ENCODE measurements at places on chromosomes 2 and 18.
A peak's percentile ranks its signal among the peaks of the same experiment; 100 is the strongest.

DNA sequence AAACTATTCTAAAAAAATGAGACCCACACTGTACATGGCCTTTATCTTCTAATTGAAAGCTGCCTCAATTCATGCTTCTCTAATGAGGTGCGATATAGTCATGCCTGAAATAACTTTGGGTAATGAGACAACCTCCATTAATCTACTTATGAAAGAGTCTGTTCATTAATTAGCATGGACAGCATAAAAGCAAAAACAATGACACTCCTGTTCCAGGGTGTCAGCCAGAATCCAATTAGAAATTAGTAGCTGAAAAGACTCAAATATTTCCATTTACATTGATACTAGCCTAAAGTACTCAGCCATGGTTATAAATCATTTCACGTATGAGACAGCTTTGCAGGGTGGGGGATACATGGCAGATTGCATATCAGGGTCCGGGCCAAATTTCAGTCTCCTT, 288.7 kb downstream of the AKAIN1 start:
- DNase-seq = no peak

DNA sequence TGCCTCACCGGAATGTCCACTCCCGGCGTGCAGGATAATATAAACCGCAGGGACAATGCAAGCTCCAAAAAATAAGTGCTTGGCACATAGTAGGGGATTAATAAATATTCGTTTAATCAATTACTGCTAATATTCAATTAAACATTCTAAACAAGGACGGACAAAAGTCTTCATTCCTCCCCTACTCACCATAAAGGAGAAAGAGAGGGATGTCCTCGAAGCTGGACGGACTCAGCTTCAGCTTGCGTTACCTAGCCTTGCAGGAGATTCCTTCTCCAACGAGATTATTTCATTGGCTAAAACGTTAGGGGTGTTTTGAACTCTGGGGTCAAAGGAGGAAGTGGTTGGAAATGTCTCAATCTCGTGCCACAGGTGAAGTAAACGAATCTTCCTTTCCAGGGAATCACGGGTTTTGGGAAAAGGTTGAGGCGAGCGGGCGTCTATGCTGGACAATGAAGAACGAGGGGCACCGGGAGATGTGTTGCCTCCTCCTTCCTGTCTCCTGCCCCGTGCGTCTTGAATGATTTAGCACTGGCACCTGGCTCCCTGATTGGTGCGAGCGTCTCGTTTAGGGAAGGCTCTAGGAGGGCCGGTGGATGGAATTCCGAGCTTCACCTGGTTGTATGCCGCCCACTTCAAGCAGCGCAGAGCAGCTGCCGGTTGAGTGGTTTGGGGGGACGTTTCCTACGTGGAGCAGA, 2.0 kb upstream of the GAD1 start:
- DNase-seq = no peak

- peak; percentile 20 for DNase-seq
These were observed 195.5 kb downstream of the TTC32 start for GRCh38 chr2:19706332-19706731.

DNA sequence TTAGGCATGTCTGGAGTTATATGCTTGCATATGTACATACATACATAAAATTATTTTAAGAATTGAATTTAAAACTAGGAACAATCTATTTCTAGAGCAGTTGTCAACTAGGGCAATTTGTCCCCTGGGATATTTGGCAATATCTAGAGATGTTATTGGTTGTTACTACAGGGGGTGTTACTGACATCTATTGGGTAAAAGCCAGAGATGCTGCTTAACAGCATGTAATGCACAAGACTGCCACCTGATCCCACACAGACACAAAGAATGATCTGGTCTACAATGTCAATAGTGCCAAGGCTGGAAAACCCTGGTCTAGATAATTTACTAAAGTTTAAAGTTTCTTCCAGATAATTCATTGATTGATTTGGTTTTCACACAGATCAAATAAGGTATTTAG, 185.3 kb downstream of the NYAP2 start:
- no peak for DNase-seq

- no peak for DNase-seq
These were observed 134.8 kb upstream of the NCK2 start for GRCh38 chr2:105609746-105610402.

DNA sequence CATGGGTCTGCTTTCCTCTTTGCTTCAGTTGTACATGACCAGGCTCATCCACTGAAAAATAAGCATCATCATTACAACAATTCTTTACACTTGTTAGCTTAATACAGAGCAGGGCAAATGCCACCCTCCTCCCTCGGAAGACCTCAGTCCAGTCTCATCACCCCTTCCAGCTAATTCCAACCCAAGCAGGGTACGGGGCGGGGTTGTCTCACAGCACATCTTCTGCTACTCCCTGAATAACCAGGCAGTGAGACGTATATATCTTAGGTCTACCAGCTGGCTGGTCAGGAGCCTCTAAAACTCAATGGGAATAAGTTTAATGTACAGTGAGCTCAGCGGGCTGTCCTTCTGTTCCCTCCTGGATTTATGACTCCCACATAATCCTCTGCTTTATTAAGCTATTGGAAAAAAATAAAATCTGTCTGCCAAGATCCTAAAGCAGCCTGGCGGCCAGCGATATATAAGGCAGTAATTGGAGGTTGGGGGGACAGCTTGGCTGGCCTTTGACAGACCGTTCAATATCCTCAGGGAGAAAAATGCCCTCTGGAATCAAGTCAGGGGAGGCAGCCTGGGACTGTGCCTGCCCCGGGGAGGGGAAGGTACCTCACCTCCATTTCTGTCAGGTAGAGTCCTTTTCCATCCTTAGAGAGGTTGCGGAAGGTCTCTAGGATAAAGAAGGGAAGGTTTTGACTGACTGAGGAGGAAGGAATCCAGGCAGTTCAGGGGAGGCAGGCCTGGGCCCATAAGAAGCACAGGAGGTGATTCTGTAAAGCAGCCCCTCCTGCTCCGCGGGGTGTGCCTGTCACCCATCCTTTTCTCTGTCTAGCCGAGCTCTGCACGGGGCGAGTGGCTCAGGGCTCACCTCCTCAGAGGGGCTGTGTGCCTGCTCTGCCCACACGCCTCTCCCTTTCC, 76.3 kb downstream of the CAPN13 start:
- DNase-seq = no peak

DNA sequence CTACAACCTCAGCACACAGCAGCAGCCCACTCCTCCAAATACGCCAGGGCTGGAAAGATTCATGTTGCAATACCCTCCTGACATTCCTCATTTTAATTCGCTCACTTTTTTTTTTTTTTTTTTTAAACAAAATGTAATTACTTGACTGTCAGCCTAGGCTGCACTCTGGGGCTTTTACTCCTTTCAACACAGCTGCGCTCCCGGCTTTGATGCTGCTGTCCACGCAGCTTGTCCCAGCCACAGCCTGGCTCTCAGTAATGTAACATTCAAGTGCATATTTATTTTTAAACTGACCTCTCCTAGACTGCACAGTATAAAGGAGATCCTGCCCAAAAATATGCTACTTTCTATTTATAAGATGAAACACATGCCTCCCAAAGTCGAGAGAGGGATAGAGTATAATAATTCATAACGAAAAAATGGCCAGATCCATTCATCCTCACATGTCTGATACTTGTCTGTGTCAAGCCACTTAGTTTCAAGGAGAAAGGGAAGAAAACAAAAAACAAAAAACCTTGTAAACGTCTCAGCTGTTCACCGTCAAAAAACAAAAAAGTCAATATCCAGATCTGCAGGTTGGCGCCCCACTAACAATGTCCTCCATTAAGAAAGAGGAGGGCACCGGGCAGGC, 949 bp downstream of the CDC42EP3 start:
- peak; percentile 50 for DNase-seq

DNA sequence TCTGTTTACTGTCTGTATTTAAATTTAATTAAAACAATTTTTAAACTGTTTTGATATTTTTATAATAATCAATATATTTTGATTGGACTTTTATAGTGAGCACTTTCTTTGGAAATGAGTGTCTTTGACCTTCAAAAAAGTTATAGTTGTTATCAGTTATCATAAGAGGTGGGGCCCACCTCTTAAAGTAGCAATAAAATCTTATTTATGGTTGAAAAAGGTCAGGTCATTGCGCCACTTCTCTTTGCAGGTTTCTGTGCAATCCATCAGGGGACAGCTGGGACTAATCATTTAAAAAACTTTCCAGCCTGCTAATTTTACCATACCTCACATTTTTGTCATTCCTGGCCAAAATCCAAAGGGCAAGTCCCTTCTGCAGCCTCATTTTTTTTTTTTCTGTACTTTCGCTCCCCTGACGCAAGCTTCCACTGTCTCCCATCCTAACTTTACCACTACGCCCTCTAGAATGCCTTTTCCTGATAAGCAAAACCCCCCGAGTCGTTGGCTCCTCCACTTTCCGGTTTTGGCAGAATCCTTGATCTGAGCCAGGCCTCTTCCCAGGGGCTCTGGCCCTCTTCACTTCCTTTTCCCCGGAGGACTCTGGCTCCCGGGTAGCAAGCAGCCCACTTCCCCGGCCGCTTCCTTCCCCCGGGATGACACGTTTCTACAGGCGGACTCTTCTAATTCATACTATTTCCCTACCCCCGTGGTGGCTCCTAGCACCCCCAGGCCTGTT, 1.1 kb upstream of the SEH1L start:
- peak; percentile 96 for DNase-seq

- peak; percentile 76 for DNase-seq
These were observed 64.4 kb downstream of the LCLAT1 start for GRCh38 chr2:30511122-30512083.

- peak; percentile 53 for DNase-seq
These were observed 403 bp downstream of the TMEM127 start for GRCh38 chr2:96265349-96265839.

GRCh38 chr18:47883771-47884413, 46.6 kb downstream of the SMAD2 start:
- DNase-seq = peak; percentile 77

GRCh38 chr18:55641486-55641885, 53.5 kb upstream of the TCF4 start:
- no peak for DNase-seq

- no peak for DNase-seq
These were observed 460.4 kb upstream of the ZNF804A start for GRCh38 chr2:184137955-184138354.

DNA sequence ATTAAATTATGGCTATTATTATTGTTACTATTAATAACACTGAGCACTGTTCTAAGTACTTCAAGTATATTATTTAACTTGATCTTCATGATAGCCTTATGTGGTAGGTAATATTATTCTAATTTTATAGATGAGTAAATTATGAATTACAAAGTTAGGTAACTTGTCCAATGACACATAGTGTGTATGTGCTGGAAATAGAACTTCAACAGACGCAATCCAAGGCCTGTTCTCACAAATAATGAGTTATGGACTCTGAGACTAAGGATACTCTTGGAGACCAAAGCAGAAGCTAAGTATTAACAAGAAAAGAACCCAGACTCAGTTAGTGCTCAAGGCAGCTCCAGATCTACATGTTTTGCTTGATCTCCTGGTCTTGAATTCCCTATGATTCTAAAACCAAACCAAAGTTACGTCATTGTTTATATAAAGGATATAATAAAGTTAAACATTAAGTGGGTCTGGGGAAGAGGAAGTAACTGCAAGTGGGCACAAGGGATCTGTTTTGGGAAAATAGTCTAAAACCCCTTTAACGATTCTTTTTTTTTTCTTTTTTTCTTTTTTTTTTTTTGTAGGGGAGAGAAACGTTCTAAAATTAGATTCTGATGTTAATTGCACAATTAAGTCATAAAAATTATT, 211.3 kb downstream of the ERBB4 start:
- DNase-seq = no peak

DNA sequence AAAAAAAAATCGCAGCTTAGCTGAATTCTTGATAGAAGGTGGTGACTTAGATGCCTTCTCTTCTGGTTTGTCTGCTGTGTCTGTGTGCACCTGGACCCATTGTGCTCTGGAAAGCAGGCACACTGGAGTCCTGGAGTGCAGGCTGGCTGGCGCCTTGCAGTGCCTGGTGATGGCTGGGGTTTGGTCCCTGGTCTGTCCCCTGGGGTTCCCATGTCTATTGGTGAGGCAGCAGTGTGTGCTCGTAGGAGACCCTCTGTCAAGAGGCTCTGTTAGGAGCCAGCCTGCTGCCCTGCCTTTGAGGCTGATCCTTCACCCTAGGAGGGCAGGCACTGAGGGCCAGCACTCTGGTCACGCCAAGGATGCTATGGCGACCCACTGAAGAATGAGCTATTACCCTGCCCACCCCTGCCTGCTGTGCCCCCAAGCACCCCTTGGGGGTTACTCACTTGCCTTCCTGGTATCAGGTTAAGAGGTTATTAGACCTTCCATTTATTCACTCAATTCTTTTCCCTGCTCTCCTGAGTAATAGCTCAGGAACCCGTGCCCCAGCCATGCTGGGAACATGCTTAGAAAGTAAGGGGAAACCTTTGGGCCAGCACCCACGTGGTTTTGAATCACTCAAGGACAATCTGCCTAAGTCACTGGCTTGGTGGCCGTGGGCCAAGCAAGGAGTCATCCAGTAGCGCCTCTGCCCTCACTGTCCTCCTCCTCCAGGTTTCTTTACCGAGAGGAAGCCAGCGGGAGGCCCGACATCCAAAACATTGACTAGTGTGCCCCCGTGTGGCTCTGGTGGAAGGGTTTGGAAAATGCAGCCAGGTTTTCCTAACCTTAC, 284.5 kb downstream of the PRKCE start:
- DNase-seq = peak; percentile 100

GRCh38 chr2:228987441-228988155, 283.5 kb downstream of the PID1 start:
- peak; percentile 32 for DNase-seq

GRCh38 chr2:84443477-84443876, 15.6 kb downstream of the SUCLG1 start:
- peak; percentile 19 for DNase-seq

GRCh38 chr2:31886700-31887099, 124.1 kb downstream of the MEMO1 start:
- peak; percentile 7 for DNase-seq

DNA sequence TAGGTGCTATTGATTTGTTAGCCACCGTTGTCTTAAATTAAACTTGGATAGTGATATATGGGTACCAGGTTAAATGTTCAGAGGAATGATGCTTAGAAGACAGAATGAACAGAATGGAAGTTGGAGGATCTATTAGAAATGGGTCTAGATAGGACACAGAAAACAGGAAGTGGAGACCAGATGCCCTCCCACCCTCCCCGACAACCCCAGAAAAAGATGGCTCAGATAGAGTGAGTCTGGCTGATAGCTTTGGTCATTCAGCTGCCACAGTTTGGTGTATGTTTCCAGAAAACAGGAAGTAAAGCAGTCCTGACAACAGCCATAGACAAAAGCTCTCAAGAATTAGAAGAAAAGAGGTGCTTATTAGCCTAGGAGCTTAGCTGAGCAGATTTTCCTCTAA, 71.5 kb upstream of the DSG1 start:
- DNase-seq = no peak

DNA sequence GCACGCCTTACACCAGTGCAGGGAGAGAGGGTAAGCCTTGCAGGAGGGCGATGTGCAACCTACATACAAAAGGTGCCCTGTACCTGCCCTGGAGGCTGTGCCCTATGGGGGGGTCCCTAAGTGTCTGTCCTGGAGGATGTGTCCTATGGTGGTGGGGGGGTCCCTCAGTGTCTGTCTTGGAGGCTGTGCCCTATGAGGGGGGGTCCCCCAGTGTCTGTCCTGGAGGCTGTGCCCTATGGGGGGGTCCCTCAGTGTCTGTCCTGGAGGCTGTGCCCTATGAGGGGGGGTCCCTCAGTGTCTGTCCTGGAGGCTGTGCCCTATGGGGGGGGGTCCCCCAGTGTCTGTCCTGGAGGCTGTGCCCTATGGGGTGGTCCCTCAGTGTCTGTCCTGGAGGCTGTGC, 216.6 kb downstream of the HDAC4 start:
- no peak for DNase-seq
